ENCODE measurements at places on chromosomes 5 and 9. TPM values are rescaled to one million over a fixed set of nuclear protein-coding genes. Genes with fewer than 3 reads are reported as not detected.

Gene TAS2R1
- 0.76 TPM for total RNA-seq

Gene SLC2A8
- 11.2 TPM for total RNA-seq

Gene PBX3
- total RNA-seq: 19.8 TPM

Gene CCL21
- total RNA-seq: not detected

Data from placental epithelial cell (primary cell).